ENCODE measurements at places on chromosomes 16 and 17.

GRCh38 chr16:82651921-82652601 is 25.3 kb downstream of the CDH13 start:
- peak; percentile 64 for DNase-seq

GRCh38 chr16:3664187-3664896 is 9.9 kb downstream of the DNASE1 start:
- DNase-seq: no peak

- no peak for DNase-seq
Measured at GRCh38 chr17:76988796-76989195, 120.6 kb downstream of the MGAT5B start.

- DNase-seq: no peak
Measured at GRCh38 chr16:78929841-78930240, 670.7 kb downstream of the MAF start.

GRCh38 chr16:51458356-51459140 is 307.5 kb upstream of the SALL1 start:
- no peak for DNase-seq

DNA sequence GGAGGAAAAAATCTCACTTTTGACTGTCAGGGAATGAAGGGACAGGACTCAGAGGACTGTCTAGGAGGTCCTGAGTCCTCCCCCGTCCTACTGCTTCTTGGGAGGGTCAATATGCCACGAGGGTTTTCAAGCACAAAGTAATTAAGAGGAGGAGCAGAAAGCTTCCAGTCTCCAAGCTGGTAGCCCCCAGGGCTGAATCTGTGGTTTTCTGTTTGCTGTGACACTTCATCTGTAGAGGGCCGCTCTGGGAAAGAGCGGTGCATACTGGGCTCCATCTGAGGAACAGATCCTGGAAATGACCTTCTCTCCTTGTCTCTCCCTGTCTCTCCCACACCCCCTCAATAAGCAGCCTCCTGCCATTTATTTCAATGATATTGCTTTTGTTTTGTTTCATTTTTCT is 180.1 kb upstream of the SDK2 start:
- DNase-seq: no peak

DNA sequence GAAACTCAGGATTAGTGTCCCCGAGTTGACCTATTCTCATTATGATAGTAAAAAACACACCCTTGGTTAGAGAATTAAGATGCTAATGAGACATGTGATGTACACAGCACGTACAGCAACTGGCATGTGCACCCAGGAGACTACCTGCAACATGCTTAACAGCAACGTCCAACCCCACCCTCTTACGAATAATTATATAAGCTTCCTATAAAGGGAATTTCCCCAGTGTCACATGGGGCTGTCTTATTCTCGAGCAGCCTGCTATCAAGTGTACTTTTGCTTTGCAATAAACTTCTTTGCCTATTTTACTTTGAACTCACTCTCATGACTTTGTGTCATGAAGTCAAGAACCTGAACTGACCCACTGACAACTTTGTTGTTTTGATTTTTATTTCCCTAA is 62.4 kb upstream of the PMFBP1 start:
- no peak for DNase-seq

DNA sequence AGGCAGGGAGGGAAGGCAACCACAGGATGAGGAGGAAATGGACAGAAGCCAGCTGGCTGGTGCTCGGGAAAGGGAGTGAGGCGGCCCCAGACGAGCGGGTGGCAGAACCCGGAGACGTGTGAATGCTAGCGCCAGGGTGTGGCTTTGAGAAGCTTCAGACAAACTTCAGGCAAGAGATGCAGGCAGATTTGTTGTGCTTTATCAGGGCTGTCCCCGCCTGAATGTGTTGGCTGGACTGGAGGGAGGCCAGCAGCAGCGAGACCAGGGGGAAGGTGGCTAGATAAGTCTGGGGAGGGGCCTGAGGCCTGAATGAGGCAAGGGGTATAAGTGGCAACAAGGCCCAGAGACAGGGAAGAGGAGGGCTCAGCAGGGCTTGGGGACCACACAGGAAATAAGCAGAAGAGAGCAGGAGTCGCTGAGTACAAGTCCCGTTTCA is 22.0 kb downstream of the CAMKK1 start:
- peak; percentile 30 for DNase-seq

- no peak for DNase-seq
Measured at GRCh38 chr16:30753596-30753995, 5.4 kb downstream of the PHKG2 start.

- peak; percentile 58 for DNase-seq
Measured at GRCh38 chr17:40564195-40564882, 933 bp downstream of the CCR7 start.

GRCh38 chr16:66618588-66619375 is 14.3 kb downstream of the CMTM3 start:
- no peak for DNase-seq

- no peak for DNase-seq
Measured at GRCh38 chr16:85524630-85525419, 88.3 kb upstream of the GSE1 start.

DNA sequence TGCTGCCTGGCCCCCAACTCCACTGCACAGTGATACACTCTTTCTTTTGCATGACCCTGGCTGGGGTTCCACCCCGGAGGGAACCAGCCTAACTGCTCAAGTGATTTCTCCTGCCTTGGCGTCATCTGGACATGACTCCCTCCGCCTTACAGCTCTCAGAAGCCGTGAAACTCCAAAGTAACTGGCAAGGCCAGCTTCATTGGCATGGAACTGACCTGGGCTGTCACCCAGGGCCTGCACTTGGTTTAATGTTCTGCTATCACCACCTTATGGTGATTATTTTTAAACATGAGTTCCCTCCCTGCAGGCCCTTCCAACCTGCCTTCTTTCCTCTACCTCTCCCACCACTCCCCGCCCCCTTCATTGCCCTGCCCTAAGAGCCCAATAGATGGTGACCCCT is 139.7 kb upstream of the CDH5 start:
- no peak for DNase-seq

GRCh38 chr17:49696233-49696761 is 11.5 kb downstream of the SLC35B1 start:
- peak; percentile 62 for DNase-seq

GRCh38 chr17:9177212-9177611 is 155.9 kb downstream of the NTN1 start:
- DNase-seq: no peak

DNA sequence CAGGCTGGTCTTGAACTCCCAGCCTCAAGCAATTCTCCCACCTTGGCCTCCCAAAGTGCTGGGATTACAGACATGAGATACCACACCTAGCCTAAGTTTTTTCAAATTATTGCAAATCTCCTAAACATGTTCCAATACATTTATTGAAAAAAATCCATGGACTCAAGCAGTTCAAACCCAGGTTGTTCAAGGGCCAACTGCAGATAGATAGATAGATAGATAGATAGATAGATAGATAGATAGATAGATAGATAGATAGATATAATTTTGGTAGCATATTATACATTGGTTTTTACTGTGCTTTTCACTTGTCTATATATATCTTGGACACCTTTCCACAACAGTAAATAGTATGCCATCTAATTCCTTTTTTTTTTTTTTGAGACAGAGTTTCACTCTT is 20.9 kb upstream of the RBBP6 start:
- no peak for DNase-seq

- DNase-seq: no peak
Measured at GRCh38 chr16:79439901-79440300, 160.6 kb downstream of the MAF start.

DNA sequence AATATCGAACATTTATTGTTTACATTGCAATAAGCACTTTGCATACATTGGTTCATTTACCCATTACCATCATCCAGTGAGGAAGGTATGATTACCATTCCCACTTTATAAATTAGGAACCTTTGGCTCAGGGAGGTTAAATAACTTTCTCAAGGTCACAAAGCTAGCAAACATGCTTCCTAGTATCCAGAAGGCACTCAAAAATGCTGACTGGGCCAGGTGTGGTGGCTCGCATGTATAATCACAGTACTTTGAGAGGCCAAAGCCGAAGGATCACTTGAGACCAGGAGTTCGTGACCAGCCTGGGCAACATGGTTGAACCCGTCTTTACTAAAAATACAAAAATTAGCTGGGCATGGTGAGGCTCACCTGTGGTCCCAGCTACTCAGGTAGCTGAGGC is 259.6 kb downstream of the TMEM114 start:
- no peak for DNase-seq

GRCh38 chr17:18261146-18261515 is 669 bp downstream of the MIEF2 start:
- DNase-seq: peak; percentile 34

DNA sequence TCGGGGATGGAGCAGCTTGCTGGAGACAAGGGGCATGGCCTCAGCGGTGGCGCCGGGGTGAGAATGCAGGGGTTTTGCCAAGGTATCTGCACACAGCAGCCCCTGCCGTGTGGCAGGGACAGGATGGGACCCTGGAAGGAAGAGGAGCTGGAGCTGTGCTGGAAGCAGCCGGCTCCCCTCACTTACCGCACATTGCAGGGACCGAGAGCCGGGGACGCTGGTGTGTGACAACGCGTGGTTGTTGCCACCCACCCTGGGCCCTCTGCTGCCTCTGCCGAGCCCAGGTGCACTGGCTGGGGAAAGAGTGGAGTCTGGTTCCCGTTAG is 3.0 kb downstream of the NUBP2 start:
- DNase-seq: no peak

GRCh38 chr16:84763629-84764028 is 56.2 kb upstream of the CRISPLD2 start:
- no peak for DNase-seq

Data from natural killer cell (primary cell).